ENCODE measurements at places on chromosomes 11 and 22.

- no peak for DNase-seq
These were observed 5.8 kb downstream of the ISX start for GRCh38 chr22:35071784-35072183.

DNA sequence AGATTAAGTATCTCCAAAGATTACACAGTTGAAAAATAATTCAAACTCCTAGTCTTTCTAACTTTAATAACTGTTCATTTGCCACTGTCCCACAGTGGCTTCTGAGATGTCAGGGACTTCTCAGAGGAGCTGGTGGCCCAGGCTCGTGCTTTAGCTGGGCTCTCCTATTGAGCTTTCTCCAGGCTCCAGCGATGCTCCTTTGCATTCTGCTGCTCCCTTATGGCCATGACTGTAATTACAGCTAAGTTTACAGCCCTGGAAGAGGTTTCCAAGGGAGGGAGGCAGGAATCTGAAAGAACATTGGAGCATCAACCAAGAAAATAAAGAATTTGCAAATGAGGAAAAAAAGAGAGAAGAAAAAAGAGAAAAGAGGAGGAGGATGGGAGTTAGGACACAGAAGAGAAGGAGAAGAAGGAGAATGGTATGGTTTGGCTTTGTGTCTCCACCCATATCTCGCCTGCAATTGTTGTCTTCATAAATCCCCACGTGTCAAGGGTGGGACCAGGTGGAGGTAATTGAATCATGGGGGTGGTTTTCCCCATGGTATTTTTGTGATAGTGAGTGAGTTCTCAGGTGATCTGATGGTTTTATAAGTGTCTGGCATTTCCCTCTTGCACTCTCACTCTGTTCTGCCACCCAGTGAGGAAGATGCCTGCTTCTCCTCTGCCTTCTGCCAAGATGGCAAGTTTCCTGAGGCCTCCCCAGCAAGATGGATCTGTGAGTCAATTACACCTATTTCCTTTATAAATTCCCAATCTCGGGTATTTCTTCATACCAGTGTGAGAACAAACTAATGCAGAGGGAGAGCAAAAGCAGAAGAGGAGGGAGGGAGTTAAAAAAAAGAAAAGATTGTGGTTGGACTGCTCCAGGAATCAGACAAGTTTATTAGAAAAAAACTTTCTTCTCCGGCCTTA lies 857.0 kb downstream of the KCNA4 start:
- DNase-seq, result peak; percentile 28

DNA sequence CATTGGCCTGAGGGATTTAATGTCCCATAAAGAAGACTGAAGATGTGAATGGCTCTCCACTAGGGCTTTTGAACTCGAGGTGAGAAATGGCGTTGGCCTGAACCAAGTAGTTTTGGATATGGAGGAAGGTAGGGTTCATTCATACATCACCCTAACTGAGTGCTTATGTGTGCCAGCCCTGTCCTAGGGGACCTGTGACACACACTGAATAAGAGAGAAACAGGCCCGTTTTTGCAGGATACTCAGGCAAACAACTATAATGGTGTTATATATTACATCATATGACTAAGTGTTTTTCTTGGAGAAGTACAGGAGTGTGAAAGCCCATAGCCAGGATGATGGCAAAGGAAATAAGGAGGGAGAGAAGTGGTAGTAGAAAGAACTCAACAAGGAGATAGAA lies 368.1 kb downstream of the TMEM135 start:
- DNase-seq, result no peak

GRCh38 chr11:36274414-36274813 lies 14.8 kb downstream of the COMMD9 start:
- no peak for DNase-seq

- no peak for DNase-seq
These were observed 18.6 kb downstream of the HIRA start for GRCh38 chr22:19412923-19413322.

DNA sequence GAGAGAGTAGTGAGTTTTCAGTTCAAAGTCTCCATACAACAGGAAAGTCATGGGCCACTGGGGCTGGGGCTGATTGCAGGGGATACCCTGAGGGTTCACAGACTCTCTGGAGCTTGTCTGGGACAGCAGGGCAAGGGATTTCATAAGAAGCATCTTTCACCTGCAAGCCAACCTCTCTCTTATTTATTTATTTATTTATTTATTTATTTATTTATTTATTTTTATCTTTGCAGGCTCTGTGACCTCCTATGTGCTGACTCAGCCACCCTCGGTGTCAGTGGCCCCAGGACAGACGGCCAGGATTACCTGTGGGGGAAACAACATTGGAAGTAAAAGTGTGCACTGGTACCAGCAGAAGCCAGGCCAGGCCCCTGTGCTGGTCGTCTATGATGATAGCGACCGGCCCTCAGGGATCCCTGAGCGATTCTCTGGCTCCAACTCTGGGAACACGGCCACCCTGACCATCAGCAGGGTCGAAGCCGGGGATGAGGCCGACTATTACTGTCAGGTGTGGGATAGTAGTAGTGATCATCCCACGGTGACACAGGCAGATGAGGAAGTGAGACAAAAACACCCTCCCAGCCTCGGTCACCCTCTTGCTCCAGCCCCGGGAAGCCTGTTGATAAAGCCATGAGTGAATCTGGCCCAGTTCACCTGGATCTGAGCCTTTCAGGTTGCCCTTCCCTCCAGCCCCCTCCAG lies 68.4 kb downstream of the GGTLC2 start:
- DNase-seq, result no peak

DNA sequence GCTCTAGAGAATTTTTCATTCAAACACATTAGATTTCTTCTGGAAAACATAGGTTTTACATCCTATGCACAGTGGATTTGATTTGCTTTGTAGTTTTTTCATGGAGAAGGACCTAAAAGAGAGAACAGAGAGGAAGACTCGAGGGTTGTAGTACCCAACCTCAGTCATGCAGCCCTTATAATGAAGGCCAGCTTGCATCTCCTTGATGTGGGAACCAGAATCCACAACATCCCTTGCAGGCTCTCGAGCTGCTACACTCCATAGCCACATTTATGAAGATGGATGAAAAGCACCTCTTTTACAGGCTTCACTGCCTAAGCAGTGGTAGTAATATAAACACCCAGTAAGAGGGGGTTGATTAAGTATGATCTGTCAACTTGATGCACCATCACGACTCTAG lies 9.5 kb upstream of the OR5B12 start:
- DNase-seq, result no peak

DNA sequence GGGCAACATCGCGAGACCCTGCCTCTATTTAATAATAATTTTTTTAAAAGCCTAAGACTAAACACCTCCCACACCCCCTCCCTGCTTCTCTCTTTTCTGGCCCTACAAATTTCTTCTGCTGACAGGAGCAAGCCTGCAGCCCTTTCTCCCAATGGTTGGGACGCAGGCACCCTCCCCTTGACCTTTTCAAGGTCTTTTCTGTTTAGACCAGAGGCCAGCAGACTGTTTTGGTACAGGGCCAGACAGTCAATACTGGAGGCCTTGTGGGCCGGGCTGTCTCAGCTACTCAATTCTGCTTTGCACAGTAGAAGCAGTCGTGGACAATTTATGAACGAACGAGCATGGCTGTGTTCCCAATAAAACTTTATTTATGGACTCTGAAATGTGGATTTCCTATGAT lies 92.3 kb downstream of the SCN3B start:
- peak; percentile 45 for DNase-seq

DNA sequence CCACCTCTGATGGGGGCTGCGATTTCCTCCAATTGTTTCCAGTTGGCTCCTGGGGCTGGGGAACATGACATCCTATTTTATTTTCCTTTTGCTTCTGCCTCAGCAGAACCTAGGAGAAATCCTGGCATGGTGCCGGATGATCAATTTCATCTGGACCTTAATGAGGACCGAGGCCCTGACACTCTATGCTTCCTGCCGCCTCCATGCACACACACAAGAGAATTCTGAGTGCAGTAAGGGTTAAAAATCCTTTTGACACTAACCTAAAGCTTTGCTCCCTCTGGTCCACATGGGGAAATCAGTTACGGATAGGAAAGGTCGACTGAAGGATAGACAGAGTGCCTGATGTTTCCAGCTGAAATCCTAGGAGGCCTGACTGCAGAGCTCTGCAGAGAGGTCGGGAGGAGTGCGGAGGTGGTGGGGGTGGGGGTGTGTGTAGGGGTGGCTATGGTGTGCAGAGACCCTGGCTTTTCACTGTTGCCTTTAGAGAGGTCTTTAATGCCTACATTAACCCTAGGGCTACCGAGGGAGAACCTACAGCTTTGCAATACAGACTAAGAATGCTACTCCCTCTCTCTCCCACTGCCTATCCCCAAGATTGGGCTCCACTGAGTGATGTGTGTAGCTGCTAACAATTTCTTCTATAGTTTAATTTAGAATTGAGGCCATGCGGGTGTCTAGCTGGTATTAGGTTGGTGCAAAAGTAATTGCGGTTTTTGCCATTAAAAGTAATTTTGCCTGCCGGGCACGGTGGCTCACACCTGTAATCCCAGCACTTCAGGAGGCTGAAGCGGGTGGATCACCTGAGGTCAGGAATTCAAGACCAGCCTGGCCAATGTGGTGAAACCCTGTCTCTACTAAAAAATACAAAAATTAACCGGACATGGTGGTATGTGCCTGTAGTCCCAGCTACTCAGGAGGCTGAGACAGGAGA lies 53.6 kb upstream of the INCENP start:
- no peak for DNase-seq

DNA sequence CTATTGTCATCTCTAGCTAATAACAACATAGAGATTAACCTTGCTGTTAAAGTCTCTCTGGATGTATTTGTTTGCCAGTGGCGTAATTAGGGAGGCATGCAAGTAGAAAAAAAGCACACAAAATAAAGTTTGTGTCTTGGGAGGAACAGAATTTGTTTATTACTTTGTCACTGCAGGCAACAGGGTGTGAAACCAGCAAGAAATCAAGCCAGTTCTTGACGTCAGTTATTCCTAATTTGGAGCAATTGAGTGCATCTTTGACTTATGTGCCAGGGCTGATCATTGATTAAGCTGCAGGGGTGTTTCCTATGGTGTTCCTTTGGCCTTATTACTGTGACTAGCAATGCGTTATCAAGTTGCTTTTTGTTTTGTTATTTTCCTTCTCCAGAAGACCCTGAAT lies 751.0 kb downstream of the KCNA4 start:
- no peak for DNase-seq

DNA sequence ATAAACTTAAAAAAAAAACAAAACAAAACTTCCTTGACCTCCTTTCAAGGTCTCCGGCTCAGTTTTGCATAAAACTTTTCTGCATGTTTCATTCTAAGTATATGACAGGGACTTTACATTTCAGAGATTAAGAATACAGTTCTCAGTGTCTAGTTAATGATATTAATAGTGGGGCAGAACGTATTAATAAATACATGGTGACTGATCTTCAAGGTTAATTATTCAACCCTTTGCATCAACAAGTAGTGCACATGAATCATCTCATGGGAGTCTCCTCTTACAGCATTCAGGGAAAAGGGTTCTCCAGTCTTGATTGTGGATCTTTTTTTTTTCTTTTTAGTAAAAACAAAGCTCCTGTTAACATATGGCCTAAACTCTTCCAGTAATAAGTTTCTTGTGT lies 146.8 kb downstream of the KIRREL3 start:
- no peak for DNase-seq

- no peak for DNase-seq
These were observed 30.8 kb downstream of the MAP6 start for GRCh38 chr11:75637998-75638397.

GRCh38 chr22:43474161-43475101 lies 62.6 kb downstream of the MPPED1 start:
- DNase-seq, result no peak

GRCh38 chr11:117226388-117227385 lies 5.2 kb downstream of the PCSK7 start:
- peak; percentile 63 for DNase-seq

DNA sequence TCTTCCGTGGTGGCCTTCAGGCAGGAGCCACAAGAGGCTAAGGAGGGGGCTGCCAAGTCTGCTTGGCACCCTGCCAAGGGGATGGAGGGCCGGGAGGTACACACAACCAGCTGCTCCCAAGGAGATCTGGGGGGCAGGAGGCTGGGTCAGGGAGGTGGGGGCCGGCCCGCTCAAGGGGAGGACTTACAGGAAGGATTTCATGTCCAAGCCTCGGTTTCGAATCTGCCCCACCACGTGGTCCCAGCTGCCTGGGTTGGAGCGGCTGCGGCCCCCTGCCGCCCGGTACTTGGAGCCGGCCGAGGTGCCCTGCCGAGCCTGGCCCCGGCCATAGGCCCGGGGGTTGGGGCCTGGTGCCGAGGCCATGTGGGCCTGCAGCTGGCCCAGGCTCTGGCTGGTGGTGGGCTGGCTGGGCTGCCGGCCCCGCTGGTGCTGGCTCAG lies 33.5 kb downstream of the LRRC10B start:
- DNase-seq, result peak; percentile 47

DNA sequence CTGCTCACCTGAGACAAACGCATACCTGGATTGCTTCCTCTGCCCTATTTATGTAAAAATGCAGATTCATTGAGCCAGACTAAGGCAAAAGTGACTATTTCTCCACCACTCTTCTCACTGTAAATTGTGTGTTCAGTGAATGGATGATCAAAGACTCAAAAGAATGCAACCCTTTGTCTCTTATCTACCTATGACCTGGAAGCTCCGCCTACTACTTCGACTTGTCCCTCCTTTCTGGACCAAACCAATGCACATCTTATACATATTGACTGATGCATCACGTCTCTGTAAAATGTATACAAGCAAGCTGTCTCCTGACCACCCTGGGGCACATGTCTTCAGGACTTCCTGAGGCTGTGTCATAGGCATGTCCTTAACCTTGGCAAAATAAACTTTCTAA lies 418.0 kb upstream of the SYN3 start:
- DNase-seq, result no peak

GRCh38 chr22:42889304-42889703 lies 32.2 kb upstream of the ARFGAP3 start:
- DNase-seq, result no peak

DNA sequence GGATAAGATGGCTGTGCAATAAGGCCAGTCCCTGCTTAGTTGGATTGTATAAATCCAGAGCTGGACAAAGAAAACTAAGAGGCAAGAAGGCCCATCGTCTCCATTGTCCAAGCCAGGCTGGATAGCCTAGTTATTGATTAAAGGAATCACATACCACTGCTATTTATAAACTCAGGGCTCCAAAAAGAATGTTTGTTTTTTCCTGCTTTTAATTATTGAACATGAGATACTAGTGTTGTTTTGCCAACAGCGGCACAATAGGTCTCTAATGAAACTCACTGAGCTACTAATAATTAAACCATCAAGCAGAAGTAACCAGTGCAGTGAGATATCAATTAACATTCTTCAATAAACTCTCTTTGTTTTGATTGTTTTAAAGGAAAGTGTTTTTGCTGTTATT lies 259.7 kb downstream of the INSC start:
- no peak for DNase-seq

Data from SHP77 (cell line).